ENCODE measurements at places on chromosomes 3 and 15. TPM values are rescaled to one million over a fixed set of nuclear protein-coding genes. Genes with fewer than 3 reads are reported as not detected.

The UCN2 gene
- total RNA-seq, result not detected

The FBXO40 gene
- total RNA-seq, result not detected

GRCh38 chr3:27467545-27467944 lies 16.6 kb downstream of the SLC4A7 start:
- peaks cover 19% of the 10 kb centered on the region for H3K4me1 ChIP-seq
- H3K4me3 ChIP-seq, result no peak overlapping the region
- H3K27ac ChIP-seq, result no peak overlapping the region
- H3K27me3 ChIP-seq, result no peaks in the 10 kb centered on the region
- H3K36me3 ChIP-seq, result no peaks in the 10 kb centered on the region

DNA sequence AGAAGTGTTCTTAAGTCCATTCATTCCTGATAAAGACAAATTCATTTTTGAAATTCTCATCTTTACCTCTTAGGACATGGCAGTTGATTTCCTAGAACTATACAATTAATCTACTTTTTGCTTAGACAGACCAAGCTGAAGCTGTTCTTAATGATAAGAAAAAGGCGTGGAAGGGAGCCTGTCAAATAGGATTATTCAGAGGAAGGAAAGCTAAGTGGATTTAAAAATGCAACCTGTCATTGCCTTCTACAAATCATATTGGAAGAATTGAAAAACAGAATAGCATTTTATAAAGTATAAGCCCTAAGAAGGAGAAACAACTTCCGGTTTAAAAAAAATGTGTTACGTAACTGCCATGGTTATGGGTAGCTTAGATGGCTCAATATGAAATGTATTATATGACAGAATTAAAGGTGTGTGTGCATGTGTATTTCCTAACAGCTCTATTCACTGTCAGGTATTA lies 81.2 kb upstream of the RAP2B start:
- DNase-seq, result no peak
- no peaks in the 10 kb centered on the region for H3K27me3 ChIP-seq

DNA sequence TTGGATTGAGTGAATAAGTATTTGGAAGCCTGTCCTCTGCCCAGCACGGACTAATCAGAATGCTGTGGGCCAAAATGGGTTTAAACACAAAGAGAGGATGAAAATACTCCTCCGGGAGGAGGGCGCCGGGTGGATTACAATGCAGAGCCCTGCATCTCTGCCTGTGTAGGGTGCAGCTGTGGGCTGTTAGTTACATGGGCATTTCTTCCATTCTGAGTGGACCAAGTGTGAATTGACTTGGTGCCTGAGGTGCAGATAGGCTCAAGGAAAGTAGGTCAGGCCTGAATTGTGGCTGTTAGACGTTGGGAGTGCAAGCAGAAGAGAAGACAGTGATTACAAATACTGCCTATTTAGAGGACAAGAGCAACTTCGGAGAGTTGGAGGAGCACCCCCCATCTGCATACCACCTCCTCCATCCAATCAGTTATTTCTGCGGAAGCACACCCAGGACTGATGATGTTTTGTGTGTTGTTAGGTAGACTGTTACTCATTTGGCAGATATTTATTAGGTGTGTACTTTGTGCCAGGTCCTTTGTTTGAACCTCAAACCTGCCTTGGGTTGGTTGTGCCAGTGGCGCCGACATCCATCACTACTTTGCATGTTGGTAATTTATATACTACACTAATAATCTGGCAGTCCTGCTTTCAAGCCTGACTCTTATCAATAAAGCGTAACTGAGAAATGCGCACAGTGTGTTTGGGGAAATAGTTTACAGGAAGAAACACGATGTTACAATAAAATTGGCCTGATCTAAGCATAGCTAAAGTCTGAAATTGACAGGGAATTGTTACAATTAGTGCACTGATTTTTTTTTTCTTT lies 33.0 kb downstream of the PTPRG start:
- H3K27ac ChIP-seq, result no peak overlapping the region
- DNase-seq, result no peak
- no peaks in the 10 kb centered on the region for H3K4me1 ChIP-seq
- no peaks in the 10 kb centered on the region for H3K36me3 ChIP-seq
- H3K27me3 ChIP-seq, result no peaks in the 10 kb centered on the region

All from transverse colon (tissue), 4 donors.